ENCODE measurements at places on chromosomes 6 and 20. TPM values are rescaled to one million over a fixed set of nuclear protein-coding genes. Genes with fewer than 3 reads are reported as not detected.

The GABRR2 gene
- not detected for total RNA-seq

The BFSP1 gene
- 5.1 TPM for total RNA-seq

The KPNA5 gene
- total RNA-seq = 1.1 TPM

The IL17A gene
- not detected for total RNA-seq

All from A549 treated with Mapracorat at 1 μM for 4 hours (cell line).